ENCODE measurements at places on chromosomes 2 and 18.
A peak's percentile ranks its signal among the peaks of the same experiment; 100 is the strongest.

- no peak for DNase-seq
Observed at GRCh38 chr18:34789768-34790344, 79.8 kb downstream of the DTNA start.

GRCh38 chr2:150090031-150090430, 397.4 kb downstream of the RND3 start:
- DNase-seq, result no peak

DNA sequence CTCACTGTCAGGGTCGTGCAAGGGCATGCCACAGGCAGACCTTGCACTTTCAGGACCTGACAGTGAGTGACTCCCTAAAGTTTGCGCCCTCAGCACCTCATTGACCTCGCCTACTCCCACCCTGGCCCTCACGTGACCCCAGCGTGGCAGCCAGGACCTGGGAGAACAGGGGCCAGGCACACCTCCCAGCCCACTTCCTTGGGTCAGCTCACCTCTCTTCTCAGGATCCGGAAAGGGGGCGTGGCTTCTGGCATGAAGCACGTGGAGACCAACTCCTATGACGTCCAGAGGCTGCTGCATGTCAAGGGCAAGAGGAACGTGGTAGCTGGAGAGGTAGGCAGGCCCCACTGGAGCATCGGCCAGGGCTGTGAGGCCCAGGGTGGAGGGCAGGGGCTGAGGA, 8.8 kb downstream of the VIL1 start:
- no peak for DNase-seq

DNA sequence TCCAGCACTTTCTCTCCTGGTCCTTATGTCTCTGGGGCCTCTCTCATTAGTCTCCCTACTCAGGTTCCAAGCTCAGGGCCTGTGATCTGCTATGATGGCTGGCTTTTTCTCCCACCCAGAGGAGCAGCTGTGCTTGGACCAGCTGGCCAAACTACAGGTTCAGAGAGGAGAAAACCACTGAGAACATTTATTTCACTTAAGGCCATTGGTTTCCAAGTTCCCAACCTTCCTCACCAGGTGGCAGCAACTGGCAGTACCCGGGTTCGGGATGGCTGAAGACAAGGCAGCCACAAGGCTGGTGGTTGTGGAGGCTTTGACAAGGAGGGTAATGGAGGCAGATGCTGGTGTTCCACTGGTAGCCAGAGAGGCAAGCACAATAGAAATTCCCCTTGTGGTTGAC, 29.9 kb upstream of the SELENOI start:
- DNase-seq, result no peak

DNA sequence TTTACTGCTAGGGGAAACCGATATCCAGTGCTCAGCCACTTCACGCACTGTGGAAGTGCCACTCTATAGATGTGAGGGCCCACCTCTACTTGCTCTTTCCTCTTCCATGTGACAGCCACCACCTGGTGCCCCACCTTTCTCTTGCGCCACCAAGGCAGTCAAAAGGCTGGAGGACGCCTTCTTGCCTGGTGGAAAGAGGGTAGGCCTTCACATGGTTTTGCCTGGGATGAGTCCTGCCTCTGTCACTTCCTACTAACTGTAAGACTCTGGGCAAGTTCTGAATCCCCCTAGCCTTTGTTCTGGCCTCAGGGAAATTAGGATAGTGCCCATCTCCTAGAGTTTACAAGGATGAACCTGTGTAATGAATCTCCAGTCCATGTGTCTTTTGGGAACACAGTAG, 66.1 kb upstream of the ODC1 start:
- DNase-seq, result no peak

GRCh38 chr2:9228781-9229469, 22.3 kb downstream of the ASAP2 start:
- DNase-seq, result no peak

- DNase-seq, result no peak
Observed at GRCh38 chr18:62976227-62976626, 260.9 kb downstream of the PHLPP1 start.

- no peak for DNase-seq
Observed at GRCh38 chr2:238974501-238975166, 126.7 kb downstream of the TWIST2 start.

DNA sequence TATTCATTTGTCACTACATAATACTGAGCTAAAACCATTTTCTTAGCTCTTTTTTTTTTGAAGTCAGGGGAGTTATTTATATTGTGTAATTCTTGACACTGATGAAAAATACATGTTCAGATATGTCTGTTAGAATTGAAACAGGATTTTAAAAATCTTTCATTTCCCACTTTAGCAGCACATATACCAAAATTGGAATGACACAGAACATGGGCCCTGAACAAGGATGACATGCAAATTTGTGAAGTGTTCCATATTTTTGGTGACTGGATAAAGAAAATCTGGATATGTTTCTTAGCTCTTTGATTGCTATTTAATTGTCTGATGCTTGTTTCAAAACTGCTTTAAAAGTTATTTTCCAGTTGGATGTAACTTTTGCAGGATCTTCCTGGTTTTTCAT, 1963.9 kb upstream of the LRRTM1 start:
- DNase-seq, result no peak

DNA sequence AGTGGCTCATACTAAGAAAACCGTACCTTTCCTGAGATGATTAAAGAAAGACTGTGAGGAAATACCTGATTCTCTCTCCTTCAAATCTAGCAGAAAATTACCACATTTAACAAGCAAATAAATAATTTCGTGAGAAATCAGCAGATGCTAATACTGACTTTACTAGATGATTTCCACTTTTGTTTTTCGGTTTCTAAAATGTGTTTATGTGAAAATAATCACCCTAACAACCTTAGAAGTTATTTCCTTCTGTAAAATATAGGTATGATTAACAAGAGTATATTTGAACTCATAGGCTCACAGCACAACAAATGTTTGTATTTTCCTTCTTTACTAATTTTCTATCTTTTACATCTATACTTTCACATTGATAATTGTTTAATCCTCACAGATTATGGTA, 594.1 kb upstream of the FAM98A start:
- DNase-seq, result no peak

GRCh38 chr2:88265352-88266303, 95.5 kb downstream of the THNSL2 start:
- DNase-seq, result no peak

- no peak for DNase-seq
Observed at GRCh38 chr2:236112466-236112865, 55.7 kb downstream of the GBX2 start.

DNA sequence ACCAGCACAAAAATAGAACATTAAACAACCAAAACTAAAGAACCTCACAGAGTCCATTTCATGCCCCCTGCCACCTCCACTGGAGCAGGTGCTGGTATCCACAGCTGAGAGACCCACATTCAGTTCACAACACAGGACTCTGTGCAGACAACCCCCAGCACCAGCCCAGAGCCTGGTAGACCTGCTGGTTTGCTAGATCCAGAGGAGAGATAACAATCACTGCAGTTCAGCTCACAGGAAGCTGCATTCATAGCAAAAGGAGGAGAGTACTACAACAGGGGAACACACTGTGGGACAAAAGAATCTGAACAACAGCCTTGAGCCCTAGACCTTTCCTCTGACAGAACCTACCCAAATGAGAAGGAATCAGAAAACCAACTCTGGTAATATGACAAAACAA, 326.7 kb downstream of the METTL4 start:
- no peak for DNase-seq

DNA sequence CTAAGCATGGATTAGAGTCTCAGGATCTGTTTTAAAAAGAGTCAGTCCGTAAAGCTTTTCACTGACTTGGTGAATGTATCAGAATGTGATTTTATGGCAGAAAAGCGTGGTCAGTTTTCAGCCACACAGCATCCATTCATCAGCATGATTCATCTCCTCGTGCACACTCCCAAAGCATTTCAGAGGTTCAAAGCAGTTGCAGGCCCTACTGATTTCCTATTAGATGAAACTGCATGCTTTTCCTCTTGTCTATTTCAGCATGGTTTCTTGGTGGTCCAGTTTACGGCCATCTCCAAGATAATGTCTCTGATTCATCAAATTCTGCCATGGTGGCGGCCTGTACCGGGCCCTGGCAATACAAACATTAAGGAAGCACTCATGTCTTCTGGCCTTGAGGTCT, 4.8 kb upstream of the PARD6G start:
- no peak for DNase-seq

GRCh38 chr2:234761910-234762309, 189.9 kb upstream of the SH3BP4 start:
- DNase-seq, result no peak

- DNase-seq, result no peak
Observed at GRCh38 chr2:183829931-183830330, 705.7 kb downstream of the NUP35 start.

DNA sequence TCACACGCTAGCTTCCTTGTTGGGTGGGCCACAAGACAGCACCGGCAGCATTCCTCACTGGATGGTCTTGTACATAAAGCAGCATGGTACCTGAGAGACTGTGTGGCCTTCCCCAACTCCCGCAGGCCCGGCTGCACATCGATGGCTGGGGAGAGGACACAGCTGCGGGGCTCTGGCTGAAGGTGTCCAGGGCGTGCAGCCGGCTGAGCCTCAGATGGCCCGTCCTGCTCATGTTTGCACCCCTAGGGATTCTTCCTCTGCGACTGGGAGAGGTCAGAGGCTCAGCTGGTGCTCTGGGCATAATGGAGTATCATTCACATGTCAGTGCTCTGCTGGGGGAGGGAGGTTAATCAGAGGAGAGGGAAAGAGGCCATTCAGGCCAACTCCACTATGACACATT, 207.9 kb downstream of the SEPTIN10 start:
- DNase-seq, result no peak

DNA sequence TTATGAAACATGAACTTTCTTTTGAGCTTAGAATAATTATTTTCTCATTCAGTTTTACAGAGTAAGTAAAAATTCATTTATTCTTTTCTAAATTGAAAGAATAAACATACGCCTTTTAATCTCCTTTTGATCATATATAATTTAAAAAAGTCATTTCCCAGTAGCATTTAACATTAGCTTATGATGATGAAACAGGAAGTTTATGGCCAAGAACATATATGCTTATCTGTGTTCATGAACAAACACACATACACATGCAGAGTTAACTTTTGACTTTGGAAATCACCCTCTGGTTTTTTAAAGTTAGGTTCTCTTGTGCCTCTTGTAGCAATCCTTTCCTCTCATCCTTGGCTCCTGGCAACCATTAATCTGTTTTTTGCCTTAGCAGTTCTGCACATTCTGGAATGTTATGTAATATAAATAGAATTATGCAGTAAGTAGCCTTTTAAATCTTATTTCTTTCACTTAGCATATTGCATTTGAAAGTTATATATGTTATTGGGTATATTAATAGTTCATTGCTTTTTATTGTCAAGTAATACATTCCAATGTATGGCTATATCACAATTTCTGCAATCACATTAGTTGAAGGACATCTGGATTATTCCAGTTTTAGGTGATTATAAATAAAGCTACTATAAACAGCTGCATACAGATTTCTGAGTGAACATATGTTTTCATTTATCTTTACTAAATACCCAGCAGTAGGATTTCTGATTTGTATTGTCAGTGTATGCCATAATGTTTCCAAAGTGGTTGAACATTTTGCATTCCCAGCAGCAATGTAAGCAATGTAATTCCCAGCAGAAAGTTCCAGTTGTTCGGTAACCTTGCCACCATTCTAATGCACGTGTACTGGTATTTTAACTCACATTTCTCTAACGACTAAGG, 210.3 kb downstream of the ZRANB3 start:
- no peak for DNase-seq

DNA sequence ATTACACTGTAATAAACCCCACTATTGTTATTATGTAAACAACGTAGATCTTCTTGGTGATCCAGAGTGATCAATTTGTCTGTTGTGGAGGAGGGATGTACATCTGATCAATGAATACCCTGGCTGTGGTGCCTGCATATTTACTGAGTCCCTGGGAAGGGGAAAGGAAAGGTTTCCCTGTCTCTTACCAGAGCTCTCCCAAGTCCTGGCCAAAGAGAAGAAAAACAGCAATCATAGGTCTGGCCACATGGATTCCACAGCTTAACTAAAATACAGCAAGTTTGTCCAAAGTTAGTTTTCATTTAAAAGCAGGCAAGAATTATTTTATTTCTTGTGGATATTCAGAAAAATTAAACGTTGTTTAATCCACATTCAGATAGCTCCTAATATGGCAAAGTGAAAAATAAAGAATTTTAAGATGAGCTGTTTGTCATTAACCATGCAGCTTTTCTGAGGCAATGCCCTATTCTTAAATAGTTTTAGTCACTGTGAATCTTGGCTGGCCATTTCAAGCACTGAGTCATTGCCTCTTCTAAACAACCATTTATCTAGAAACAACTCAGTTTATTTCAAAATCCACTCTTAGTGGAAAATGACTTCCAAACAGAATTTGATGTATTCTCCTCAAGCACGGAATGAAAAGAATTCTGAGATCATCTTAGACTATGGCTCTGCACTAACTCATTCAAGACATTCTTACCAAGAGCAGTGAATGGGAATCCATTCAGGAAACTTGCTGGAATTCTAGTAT, 1004.4 kb upstream of the CDH2 start:
- no peak for DNase-seq

DNA sequence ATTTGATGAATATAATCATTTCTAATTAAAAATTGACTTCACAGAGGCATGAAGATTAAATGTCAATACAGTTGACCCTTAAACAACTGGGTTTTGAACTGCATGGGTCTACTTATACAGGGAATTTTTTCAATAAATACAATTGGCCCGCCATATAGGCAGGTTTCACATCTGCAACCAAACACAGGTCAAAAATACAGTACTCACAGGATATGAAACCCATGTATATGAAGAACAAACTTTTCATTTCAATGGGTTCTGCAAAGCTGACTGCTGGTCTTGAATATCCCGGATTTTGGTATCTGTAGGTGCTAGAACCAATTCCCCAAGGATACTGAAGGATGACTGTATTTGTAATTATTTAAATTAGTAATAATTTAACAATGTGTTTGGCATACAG, 555.6 kb downstream of the EPHA4 start:
- no peak for DNase-seq

- no peak for DNase-seq
Observed at GRCh38 chr18:41745166-41746049, 209.6 kb upstream of the PIK3C3 start.

DNA sequence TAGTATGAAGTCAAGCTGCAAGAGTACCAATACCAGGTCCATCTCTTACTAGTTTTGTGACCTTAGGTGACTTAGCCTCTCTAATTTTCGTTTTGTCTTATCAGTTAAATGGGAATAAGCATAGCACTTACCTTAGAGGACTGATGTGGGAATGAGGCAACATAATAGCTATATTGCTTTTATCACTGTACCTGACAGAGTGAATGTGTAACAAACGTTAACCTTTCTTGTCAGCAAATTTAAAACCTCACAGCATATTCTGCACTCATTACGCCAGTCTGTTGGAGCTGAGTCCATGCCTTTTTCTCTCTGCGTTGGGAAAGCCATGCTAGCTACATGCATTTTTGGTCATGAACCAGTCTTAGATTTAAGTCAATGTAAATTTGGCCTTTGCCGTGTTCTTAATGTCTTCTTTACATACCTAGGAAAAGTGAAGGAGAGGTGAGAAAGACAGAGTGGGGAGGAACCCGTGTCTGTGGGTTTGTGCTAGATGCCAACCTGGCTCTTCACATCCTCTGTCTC, at the start of gene IL36B:
TSS of gene IL36B (minus strand) at position 472 of the 522 bp plus-strand sequence.
- DNase-seq, result no peak

- no peak for DNase-seq
Observed at GRCh38 chr18:70299393-70299792, 10.5 kb downstream of the SOCS6 start.

GRCh38 chr2:64251497-64252250, 107.5 kb upstream of the PELI1 start:
- DNase-seq, result no peak

- DNase-seq, result peak; percentile 15
Observed at GRCh38 chr2:35410431-35411061, 945.0 kb upstream of the CRIM1 start.

Measured in stimulated activated CD4-positive, alpha-beta T cell treated with anti-CD3 and anti-CD28 coated beads, Interleukin-1b, Interleukin-23, amount 100 ng/mL, for 4 hours (primary cell).